ENCODE measurements at places on chromosomes 4 and X.

- DNase-seq, result no peak
These were observed 1.2 kb downstream of the FOXR2 start for GRCh38 chrX:55624403-55624802.

DNA sequence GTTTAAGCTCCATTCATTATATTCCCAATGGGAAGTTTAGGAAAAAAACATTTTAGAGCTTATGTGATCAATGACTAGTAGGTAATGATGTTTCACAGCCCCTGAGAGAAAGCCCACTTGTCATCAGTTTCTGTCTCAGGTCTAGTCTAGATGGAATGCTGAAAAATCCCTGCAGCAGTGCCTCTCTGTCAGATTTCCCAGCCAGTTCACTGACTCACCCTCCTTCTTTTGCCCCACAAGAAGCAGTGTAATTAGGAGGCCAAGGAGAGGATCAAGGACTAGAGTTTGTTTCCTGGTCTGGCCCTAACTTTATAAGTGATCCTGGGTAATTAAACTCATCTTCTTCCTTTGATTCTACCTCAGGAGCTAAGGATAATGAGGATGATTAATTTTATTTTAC, 118.7 kb upstream of the ANXA3 start:
- DNase-seq, result no peak

GRCh38 chr4:141933978-141934377, 297.6 kb downstream of the IL15 start:
- DNase-seq, result no peak

DNA sequence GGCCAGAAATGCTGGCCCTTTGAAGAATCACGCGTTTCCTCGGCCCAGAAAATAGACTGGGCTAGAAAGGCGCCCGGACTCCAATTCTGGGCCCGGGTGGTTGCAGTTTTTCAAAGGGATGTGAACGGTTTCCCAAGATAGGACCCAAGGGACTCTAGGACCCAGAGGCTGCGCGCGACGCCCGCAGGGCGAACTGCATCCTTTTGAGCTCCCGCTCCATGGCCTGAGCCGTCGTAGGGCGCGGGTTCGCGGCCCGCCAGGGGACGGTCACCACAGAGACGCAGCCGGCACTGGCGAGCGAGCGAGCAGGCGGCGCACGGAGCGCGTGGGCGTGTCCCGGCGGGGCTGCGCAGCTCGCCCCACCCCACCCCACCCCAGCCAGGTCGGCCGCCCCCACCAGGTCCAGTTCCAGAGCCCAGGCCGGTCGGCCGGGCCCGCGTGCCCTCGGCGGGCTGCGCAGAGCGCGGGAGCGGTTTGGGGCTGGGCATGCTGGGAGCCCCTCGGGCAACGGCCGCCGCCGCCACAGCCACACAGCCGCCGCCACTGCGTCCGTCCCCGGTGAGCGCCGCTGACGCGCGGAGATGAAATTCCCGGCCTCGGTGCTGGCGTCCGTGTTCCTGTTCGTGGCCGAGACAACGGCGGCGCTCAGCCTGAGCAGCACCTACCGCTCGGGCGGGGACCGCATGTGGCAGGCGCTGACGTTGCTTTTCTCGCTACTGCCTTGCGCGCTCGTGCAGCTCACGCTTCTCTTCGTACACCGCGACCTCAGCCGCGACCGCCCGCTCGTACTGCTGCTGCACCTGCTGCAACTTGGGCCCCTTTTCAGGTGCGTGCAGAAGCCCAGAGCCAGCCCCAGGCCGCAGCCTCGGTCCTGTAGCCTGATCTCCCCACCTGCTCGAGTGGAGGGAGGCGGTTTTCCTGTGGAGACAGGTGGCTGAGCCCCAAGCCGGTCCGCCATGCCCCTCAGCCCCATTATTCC, at the start of gene XK:
XK (plus strand) TSS at position 411 of the 979 bp plus-strand sequence; CDS start at position 582, 171 bp downstream.
- DNase-seq, result no peak

- DNase-seq, result no peak
These were observed 854.4 kb upstream of the INTU start for GRCh38 chr4:126778348-126778747.

GRCh38 chrX:66632473-66632872, 6.4 kb downstream of the EDA2R start:
- DNase-seq, result no peak

GRCh38 chrX:136910565-136911035, 30.1 kb upstream of the RBMX start:
- no peak for DNase-seq

DNA sequence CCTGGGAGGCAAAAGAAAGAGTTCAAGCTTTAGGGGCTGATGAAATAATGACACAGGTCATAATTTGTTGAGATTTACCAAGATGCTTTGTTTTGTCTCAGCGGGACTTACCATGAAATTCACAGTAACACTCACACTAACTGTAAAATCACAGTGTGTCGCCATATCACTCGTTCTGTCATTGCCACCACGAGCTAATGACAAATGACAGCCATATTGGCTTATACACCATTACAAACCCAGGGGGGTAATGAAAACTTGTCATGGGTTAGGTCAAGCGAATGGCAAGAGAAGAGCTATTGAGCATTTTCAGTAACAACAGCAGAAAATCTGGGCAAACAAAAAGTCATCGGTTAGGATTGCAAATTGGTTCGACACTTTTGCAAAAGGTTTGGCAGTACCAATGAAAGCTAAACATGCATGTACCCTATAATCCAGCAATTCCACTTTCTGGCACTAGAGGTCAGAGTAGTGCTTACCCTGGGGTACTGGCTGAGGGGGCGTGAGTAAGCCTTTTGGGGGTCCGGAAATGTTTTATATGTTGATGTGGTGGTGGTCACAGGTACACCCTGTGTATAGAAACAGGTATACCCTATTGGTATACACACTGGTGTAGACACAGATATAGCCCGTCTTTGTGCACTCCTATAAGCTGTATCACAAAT, 83.9 kb upstream of the RAI2 start:
- no peak for DNase-seq

- no peak for DNase-seq
These were observed 1.0 kb downstream of the SLC25A5 start for GRCh38 chrX:119469313-119469635.

GRCh38 chrX:10714531-10714930, 94.1 kb upstream of the MID1 start:
- no peak for DNase-seq

GRCh38 chr4:117068120-117068519, 17.3 kb downstream of the TRAM1L1 start:
- DNase-seq, result no peak

DNA sequence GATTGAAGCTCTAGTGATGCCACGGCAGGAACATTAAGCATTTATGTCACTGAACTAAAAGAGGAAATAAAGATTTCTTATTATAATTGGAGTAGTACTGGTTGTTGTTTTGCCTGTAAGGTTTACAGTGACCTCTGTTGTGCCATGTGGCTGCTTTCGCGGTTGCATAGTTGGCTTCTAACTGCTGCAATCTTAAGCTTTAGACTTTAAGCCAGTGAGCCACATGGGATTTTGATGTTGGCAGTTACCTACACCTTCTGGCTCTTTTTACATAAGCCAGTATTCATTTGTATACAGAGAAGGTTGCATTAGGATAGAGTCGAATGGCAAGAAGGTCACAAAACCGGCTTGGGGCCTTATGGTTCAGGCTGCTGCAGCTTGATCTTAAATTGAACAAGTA, 1311.6 kb downstream of the RAPGEF2 start:
- DNase-seq, result no peak

DNA sequence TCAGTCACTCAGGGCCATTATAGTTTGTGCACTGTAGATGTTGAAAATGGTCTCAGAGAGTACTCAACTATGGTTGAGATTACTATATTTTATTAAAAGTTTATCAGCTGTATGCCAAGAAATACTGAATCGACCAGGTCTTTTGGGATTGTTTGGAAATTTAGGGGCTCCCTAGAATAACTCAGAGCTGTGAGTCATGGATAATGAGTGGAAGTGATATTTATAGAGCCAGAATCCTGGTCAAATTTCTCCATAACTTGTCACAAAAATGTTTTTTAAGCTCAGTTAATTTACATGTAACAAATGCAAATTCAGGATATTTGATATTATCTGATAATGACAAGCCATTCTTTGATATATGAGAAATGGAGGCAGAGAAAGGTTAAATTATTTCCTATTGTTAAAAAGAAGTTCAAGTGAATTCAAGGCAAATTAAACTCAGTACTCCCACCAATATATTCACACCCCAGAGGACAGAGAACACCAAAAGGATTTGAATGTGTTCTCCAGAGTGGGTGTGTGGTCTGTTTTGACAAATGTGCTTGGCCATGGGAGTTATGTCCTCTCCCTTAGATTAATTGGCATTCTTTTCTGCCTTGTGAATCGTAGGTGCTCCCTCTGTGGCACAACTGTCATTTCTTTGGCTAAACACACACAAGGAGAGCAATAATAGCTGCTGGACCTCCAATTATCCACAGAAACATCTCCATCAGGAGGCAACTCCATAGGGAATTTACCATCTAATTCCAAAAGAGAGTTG, 37.7 kb downstream of the ARHGAP24 start:
- no peak for DNase-seq

- DNase-seq, result no peak
These were observed 824 bp upstream of the UGDH start for GRCh38 chr4:39528061-39528465.

- DNase-seq, result no peak
These were observed 958 bp upstream of the UGT2B7 start for GRCh38 chr4:69095301-69095731.

DNA sequence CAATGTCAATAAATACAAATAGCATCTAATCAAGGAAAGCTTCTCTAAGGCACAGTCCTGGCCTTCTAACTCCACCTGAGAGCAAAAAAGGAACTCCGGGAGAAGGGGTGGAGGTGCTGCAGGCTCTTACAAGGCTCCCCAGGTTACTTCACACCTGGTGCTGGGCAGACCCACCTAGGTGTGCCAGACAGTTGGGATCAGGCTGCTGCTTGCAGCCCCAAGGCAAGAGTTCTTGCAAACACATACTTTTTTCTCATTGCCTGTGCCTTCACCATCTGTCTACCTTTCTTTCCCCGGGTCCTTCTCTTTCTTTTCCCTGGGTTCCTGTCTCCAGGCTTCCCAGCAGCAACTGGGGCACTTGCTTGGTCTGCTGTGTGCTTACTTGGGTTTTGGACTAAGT, 81.4 kb upstream of the STIM2 start:
- no peak for DNase-seq

DNA sequence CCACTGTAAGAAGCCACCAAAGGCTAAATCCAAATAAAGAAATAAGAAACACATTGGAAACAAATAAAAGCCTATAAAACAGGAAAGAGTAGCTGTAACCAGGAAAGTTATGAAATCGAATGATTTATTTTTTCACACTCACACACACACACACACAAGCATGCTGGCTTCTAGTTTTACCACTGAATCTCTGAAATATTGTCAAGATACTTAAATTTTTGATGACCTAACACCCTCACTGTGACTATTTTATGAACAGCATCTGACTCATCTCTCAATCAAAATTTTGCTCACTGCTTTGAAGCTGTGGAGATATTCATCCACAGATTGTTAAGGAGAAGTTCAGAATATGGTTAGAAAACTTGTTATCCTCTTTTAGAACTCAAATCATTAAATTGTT, 13.9 kb upstream of the GABRB1 start:
- no peak for DNase-seq

- DNase-seq, result no peak
These were observed 139.9 kb downstream of the AFAP1 start for GRCh38 chr4:7799736-7800135.

- no peak for DNase-seq
These were observed 426 bp upstream of the C4orf51 start for GRCh38 chr4:145679520-145679919.

- DNase-seq, result no peak
These were observed 190.4 kb downstream of the ARAP2 start for GRCh38 chr4:36053930-36054329.

GRCh38 chr4:174999407-174999806, 81.2 kb downstream of the ADAM29 start:
- no peak for DNase-seq

GRCh38 chrX:150363561-150364346, 637 bp downstream of the MAMLD1 start:
- no peak for DNase-seq

- no peak for DNase-seq
These were observed 6.9 kb downstream of the PSAPL1 start for GRCh38 chr4:7427831-7428260.

All from stimulated activated CD8-positive, alpha-beta memory T cell treated with anti-CD3 and anti-CD28 coated beads, Interleukin-2, amount 100 ng/mL, for 1 hour (primary cell).